Stimulated activated CD4-positive, alpha-beta T cell treated with anti-CD3 and anti-CD28 coated beads, Interleukin-1b, Interleukin-23, amount 100 ng/mL, for 1 hour (primary cell): ENCODE measurements at places on chromosomes 7 and 10.

DNA sequence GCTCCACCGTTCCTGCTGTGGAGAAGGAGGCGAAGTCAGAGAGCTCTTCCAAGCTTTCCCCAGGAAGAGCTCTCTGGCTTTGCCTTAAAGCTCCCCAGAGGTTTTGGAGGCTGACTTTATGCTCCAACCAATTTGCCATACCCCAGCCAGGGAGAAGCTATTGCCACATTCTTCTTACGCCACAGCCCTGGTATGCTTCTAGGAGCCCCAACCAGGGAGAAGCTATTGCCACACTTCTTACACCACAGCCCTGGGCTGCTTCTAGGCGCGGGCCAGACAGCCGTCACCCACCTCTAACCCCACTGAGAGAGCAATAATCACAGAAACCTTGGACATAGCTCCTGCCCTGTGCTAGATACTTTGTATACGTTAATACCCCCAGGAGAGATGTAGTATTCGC, 951 bp downstream of the ELOVL3 start:
- DNase-seq = no peak

GRCh38 chr10:54081950-54082349, 719.1 kb downstream of the PCDH15 start:
- DNase-seq = no peak

- DNase-seq = no peak
Measured at GRCh38 chr7:117656806-117657205, 177.0 kb downstream of the CFTR start.

DNA sequence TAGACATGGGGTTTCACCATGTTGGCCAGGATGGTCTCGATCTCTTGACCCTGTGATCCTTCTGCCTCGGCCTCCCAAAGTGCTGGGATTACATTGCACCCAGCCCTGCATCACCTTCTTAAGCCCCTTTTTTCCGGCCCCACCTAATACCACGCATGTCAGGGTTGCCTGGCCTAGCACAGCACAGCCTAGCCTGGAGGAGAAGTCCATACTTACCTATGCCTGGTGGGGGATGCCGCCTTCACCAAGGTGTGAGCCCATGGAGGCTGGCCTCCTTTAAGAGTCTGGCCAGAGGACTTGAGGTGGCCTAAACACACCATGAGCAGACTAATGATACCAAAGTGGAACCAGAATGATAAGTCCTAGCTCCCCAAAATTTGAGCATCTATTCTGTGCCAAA, 22.0 kb upstream of the CUX1 start:
- DNase-seq = no peak

DNA sequence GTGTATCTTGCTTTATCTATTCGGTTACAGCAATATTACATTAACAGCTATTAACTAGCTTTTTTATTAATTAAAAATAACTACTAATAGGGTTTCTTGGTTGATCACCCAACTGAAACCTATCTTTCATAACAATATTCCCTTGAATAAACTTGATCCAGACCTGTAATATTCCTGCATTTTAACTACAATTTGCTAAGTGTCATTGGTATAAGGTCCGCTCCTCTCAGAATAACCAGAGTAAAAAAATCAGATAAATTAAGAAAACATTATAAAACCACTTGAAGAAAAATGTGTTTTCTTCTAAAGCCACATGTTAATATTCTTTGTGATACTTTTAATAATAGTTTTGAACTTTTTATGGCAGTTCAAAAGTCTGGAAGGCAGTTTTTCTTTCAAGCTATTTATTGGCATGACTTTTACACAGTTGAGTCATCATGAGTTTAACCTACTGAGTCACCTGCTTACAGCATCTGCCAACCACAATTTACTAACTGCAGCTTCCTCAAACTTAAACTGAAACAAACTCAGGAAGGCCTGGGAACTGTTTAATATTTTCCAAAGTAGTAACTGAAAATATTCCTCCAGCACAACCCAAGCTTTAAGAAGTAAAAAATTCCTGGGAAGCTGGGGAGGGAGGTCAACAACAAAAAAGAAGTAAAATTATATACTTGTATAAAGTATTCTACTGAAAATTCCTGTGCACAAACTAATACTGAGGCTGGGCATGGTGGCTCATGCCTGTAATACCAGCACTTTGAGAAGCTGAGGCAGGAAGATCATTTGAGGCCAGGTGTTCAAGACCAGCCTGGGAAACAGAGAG, 103.2 kb downstream of the NRBF2 start:
- DNase-seq = no peak

- no peak for DNase-seq
Measured at GRCh38 chr7:4733936-4734528, 41.4 kb upstream of the AP5Z1 start.

DNA sequence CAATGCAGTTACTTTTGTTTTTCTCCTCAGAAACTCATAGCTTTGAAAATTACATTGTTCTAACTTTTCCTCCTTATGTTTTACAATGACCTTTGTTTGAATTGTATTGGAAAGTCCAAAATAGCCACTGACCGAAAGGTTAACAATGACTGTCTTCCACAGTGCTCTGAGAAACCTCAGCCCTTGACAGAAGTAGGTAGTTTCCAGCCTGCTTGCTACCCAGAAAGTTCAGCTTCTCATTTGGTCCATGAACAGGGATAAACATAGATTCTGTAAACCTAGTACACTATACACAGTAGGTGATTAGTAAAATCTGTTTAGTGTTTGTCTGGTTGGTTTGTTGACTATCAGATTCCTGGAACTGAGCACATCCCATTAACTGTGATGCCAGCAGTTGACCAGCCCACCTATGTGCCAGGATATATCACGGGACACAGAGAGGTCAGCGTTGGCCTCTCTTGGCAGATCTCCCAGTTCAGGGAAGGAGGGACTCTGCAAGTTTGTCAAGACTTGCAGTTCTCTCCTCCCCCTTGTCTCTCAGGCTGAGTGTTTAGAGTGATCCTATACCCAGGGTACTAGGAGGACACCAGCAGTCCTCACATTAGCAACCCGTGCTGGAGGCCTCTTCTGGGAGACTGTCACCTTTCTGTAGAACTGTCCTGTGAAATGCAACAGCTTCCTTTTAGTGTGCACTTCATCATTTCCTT, 297.6 kb downstream of the ARHGAP12 start:
- DNase-seq = no peak

- no peak for DNase-seq
Measured at GRCh38 chr7:157357129-157358040, 20.6 kb downstream of the DNAJB6 start.

DNA sequence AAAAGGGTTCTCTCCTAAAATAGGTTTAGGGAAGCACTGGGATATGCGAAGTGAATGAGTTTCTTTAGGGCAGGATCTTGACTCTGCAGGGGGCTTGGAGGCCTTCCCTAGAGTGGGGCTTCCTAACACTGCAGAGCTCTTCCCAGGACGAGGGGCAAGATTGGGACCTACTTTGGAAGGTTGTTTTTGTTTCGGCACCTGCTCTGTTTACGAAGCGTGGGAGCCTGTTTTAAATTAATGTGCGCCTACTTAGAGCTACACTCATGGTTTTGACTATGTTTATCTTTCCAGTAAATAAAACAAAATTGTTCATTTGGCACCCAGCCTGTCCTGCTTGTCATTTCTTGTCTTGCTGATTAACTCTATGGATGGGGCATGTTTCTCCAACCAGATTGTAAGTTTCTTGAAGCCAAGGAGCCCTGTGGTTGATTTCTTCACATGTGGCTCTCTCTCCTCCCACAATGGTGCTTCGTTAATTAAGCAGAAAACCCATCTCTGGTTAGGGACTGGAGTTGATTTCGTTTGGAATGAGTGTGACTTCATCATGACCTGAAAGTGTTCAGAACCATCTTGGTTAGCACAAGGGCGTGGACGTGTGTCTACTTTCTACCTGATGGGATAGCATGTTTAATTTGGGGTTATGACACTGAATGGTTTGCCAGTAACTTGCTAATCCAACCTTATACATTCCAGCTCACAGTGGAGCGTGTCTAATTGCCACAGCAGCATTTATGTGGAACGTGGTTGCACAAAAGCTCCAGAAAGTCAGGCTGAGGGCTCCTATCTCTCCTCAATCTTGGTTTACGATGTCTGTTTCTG, 98.1 kb downstream of the TCF7L2 start:
- no peak for DNase-seq
